ENCODE measurements at places on chromosomes 5 and 9. TPM values are rescaled to one million over a fixed set of nuclear protein-coding genes. Genes with fewer than 3 reads are reported as not detected.

- no peak for DNase-seq
These were observed 1.7 kb upstream of the TOPORS start for GRCh38 chr9:32554107-32554506.

GRCh38 chr9:87599901-87600610, 102.4 kb downstream of the DAPK1 start:
- no peak for DNase-seq

GRCh38 chr9:34612788-34613390, 992 bp upstream of the RPP25L start:
- DNase-seq = peak; percentile 68

Gene SPDL1
- 4.3 TPM for total RNA-seq

DNA sequence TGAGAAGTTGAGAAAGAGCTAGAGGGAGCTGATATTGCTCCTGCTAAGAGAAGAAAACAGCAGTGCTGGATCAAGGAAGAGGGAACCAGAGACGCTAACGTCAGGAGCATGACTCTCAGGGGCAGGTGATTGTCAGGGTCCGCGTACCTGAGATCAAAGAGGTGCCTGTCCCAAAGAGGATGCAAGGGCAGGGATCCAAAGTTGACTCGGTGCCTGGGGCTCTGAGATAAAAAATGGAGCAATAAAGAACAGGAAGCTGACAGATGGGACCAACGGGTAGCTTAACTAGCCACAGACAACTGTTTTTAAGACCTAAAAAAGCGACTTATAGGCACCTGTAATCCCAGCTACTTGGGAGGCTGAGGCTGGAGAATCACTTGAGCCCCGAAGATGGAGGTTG, 517.8 kb downstream of the IRX1 start:
- no peak for DNase-seq

DNA sequence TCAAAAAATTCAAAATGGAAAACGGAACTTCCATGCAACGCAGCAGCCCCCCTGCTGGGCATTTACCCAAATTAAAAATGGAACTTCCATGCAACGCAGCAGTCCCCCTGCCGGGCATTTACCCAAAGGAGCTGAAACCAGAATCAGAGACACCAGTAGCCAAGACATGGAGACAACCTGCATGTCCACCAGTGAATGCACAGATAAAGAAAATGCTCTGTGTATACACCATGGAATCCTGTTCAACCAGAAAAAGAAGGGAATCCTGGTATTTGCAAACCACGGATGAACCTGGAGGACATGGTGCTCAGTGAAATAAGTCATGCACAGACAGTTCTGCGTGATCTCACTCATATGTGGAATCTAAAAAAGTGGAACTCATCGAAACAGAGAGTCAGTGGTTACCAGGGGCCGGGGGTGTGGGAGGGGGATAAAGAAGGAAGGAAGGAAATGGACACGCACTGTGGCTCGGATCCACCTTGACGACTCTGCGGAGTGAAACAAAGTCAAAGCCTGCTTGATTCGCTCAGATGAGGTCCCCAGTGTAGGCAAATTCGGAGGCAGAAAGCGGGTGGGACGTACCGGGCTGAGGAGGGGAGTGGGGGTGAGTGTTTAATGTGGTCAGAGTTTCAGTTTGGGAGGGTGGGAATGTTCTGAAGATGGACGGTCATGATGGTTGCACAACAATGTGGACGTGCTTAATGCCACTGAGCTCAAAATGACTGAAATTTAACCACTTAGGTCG, 40.2 kb upstream of the EXOC3 start:
- DNase-seq = no peak

Gene CAVIN4
- 50.9 TPM for total RNA-seq

Gene PCAT7
- total RNA-seq = not detected

DNA sequence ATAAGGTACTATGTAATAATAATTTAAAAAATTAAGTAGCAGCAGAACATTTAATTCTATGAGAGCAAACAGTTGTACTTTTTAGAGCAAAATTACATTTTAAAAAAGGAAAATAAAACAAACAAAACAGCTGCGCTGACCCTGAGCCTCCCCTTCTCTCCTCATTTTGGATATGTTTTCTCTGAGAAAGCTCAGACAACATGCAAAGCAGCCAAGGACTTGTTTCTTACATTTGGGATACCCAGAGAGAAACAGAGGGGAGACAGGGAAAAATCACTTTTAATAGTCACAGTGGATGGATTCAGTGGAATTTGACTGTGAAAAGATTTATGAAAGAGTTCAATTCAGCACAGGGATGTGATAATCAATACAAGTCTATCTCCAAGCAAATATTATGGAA, 299.2 kb downstream of the EBF1 start:
- no peak for DNase-seq

Gene GPR150
- 0.14 TPM for total RNA-seq
